Naive thymus-derived CD8-positive, alpha-beta T cell (primary cell): ENCODE measurements at places on chromosomes 4 and X. TPM values are rescaled to one million over a fixed set of nuclear protein-coding genes. Genes with fewer than 3 reads are reported as not detected.

DNA sequence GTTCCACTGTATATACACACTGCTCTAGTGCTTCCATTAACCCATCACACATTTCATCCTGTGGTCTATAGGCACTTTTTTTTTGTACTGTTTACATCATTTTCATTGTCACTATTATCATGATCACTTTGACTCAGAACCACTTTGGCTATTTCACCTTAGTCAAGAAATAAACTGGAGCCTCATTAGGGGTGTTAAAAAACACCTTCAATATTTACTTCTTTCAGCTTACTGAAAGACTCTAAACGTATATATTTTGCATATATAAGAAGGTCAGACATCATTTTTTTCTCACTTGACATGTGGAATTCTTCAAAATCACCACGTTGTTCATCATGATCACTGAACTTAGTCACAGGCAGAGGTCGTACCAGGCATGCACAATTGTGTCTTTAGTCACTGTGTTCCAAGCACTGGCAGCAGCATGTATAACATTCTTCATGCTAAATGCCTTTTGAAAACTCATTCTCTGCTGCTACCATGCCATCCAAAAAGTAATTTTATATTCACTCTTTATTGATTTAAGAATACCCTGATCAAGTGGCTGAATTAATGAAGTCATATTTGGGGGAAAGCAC lies 229.2 kb upstream of the ARSJ start:
- DNase-seq: no peak

- DNase-seq: no peak
These were observed 227.9 kb downstream of the PTTG2 start for GRCh38 chr4:38188136-38188535.

DNA sequence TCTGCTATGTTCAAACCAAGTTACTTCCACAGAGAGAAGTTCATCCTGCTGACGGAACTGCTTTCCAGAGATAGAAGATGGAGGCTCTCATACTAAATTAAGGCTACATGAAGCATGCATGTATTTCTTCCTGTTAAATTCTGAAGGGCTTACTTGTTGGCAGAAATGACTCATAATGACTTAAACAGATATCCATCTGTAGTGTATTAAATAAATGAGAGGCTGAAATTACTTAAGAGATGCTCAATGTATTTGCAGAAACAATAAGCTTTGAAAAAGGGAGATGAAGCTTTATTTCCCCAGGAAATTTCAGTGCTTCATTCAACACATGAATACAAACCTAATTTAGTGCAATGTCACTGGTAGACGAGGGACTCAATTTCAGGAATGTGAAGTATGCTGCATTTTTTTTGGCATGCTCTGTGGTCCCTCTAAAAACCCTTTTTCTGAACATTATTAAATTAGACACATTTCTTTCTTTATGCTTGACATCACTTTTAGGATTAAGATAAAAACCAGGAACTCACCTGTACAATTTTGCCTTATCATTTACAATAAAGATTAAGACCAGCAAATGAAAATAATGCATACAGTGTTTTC lies 759.1 kb upstream of the POU3F4 start:
- DNase-seq: no peak

GRCh38 chrX:34655501-34656455 lies 1.3 kb downstream of the TMEM47 start:
- DNase-seq: no peak

GRCh38 chr4:42736527-42737195 lies 79.8 kb upstream of the ATP8A1 start:
- DNase-seq: no peak

DNA sequence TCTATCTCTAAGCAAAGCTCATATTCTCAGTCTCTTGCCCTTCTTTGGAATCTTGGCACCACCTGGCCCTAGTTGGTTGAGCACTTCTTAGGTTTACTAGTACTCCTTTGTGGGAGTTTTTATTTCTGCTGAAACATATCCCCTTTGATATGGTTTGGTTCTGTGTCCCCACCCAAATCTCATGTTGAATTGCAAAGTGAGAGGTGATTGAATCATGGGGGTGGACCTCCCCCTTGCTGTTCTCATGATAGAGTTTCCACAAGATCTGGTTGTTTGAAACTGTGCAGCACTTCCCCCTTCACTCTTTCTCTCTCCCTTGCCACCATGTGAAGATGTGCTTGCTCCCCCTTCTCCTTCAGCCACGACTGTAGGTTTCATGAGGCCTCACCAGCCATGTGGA lies 22.2 kb upstream of the SYNPO2 start:
- DNase-seq: no peak

- no peak for DNase-seq
These were observed 315.4 kb upstream of the GRIA3 start for GRCh38 chrX:122868631-122869030.

DNA sequence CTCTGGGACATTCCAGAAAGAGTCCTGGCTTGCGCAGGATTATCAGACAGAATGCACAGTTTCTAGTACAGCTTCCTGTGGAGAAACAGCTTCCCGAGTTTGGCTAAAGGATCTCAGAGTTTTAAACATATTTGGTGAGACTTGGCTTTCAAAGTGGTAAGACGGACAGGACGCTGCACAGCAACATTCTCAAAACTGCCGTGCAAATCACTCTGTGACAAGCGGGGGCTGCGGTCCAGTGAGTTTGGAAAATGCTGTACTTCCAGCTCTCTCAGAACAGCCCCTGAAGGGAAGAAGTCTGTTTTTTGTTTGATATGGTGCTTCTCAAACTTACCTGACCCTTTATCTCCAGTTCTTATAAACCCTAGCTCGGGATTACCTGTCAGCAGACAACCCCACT lies 18.1 kb downstream of the LGI2 start:
- DNase-seq: no peak

GRCh38 chrX:11611965-11612364 lies 53.8 kb downstream of the ARHGAP6 start:
- no peak for DNase-seq

DNA sequence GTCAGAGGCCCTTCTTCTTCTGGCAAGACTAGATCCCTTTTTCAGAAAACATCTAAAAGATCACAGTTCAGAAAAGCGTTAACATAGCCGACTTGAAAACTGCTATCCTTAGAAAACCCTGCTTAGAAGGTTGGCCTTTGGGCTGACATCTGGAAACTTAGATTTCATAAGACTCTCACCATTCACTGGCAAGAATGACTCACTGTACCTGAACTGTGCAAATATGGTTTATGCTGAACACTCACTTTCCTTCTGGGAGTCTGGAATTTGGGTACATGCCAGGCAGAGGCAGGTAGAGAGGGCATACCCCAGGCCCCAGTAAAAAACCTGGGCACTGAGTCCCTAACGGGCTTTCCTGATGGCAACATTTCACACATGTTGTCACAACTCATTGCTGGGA lies 88.8 kb upstream of the GPC3 start:
- DNase-seq: no peak

GRCh38 chr4:112284662-112285411 lies 867 bp downstream of the TIFA start:
- no peak for DNase-seq

Gene CDKL2
- total RNA-seq: 1.0 TPM

Gene TLR10
- 2.7 TPM for total RNA-seq

DNA sequence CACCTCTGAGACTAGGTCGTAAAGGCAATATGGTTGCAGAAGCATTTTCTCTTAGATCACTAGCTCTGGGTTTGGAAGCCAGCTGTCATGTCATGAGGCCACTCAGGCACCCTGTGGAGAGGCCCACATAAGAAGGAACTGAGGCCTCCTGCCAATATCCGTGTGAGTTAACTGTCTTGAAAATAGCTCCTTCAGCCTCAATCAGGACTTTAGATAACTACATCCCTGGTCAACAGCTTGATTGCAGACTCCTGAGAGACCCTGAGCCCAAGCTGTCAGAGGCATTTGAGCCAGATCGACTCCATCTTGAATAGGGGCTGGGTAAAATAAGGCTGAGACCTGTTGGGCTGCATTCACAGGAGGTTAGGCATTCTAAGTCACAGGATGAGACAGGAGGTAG lies 15.1 kb upstream of the REPS2 start:
- DNase-seq: no peak

GRCh38 chr4:87257523-87257922 lies 37.1 kb upstream of the KLHL8 start:
- DNase-seq: no peak

DNA sequence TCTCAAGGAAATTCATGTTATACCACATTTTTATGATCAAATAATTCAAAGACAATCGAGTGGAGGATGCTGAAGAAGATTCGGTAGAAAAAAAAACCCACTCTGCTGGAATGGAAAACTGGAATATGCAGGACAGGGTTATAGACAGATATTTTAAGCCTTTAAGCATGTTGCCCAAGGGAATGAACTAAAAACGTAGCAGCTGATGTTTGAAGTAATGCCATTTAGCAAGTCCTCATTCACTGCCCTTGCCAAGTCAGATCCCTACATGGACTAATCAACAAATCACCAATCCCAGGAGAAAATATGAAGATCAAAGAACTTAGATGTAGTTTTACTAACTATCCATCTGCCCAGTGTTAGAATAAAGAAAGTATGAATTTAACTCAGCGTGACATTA lies 75.6 kb upstream of the ETNPPL start:
- DNase-seq: no peak

DNA sequence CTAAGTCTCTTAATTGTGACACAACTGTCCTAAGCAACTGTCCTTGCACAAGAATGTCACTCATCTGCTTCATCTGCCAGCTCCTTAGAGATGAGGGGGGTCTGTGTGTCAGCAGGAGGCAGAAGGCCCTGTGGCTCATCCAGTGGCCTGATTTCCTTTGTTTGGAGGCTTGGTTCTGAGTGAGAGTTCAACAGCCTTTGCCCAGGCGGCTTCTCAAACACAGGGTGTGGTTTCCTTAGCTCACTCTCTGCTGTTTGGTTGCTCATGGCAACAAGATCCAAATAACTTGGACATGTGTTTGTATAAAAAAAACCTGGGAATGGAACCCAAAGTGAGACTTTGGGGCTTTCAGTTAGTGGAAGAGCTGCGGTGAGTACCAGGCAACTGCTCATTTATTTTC lies 46.6 kb downstream of the MAP7D3 start:
- DNase-seq: no peak

DNA sequence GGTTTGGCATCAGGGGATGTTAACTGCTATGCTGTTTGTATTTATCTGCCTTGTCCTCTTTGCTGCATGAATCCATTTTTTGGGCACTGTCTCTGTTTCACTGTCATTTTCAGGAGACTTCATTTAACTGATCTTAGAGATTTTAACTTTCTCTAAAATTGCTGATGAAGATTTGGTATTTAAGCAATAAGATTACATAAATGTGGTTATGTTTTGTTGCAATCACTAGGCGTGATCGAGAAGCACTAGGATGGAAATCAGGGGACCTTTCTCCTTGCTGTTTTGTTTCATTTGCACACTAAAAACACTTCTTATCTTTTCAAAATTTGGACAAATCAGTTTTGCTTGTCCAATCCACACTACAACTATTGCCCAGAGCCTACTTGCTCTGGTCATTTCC lies 15.4 kb downstream of the CXCL2 start:
- DNase-seq: no peak

DNA sequence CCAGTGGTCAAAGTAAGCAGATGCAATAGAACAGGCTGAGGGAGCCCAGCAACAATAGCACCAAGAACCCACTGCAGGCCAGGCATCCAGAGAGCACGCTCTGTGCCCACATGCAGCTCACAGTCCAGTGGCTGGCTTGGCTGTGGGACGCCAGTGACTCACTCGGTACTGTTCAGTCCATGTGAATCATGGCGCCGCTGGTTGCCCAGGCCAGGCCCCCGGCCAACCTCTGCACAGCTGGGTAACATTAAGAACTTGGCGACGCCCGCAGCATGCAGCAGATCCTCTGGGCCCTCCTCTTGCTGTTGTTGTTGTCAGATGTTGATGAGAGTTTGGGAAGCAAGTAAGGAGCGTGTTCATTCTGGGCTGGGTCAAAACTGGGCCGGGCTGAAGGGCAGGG lies 60.5 kb downstream of the MSX1 start:
- DNase-seq: no peak

- DNase-seq: no peak
These were observed 61.9 kb downstream of the HOPX start for GRCh38 chr4:56619160-56619559.

DNA sequence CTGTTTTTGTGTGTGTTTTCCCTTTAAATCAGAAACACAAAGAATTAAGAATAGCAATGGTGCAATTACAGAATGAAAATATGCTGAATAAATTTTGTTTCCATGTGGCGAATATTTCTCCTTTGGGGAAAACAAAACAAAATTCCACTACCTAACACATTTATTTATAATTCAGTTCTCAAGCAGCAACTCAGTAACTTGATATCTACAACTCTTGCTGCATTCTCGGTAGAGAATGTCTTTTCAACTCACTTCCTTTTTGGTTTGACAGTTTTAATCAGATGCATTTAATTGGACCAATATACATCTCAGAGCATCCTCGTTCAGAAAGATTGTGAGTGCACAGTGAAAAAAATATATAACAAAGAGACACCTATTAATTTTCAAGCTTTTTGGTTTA lies 30.8 kb downstream of the ZNF827 start:
- no peak for DNase-seq

DNA sequence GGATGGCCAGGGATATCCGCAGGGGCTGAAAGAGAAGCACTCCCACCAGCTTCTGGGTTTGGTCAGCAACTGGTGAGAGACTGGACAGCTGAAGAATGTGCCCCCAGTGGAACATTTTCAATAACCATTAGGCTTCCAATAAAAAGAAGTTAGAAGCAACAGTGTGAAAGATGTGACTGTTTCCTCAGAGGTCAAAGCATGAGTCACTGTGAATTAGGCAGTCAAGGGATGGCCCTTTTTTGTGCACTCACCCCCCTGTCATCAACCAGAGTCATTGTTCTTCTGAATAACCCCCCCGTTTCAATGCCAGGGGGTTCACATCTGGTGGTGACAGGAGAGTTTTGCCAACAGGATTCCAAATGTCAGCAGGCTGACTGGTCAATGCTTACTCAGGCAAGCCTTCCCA lies 74.6 kb upstream of the SH3RF1 start:
- DNase-seq: no peak

DNA sequence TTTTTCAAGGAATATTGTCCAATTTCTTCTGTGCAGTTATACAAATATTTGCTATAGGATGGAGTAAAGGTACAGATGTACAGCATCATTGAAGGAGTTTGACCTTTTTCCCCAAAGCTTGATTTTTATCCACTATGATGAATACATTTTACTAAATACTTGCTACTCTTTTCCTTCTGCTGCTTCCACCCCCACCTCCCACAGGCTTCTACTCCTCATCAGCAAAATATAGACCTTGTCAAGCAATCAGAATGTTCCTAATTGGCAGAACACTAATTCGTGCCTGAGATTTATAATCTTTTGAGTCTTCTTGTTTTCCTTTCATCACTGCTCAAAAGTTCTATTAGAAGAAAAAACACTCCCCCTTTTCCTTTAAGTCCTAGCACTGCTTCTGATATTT lies 3.8 kb upstream of the THAP9 start:
- no peak for DNase-seq

Gene FAM184B
- total RNA-seq: not detected

DNA sequence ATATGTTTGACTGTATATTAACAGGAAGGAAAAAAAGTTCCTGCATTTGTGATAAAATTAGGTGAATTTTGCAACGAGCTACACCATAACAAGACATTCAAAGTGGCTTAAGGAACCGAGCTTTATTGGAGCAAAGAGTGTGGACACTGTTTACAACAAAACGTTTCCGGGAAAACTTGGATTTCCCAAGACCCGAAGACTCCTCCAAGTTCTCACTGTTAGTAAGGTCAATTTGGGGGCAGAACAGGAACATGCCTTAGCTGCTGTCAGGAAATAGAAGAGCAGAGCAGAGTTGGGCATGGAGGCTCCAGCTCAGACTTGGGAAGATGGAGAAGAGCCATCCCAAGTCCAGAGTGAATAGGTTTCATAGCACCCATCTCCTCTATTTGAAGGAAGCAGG lies 16.5 kb downstream of the ADH6 start:
- no peak for DNase-seq
